ENCODE measurements at places on chromosomes 4 and X.

- H3K4me3 ChIP-seq, result no peak overlapping the region
- no peak for DNase-seq
- H3K36me3 ChIP-seq, result no peaks in the 10 kb centered on the region
- no peak overlapping the region for H3K27ac ChIP-seq
These were observed 195.0 kb upstream of the GATB start for GRCh38 chr4:151955721-151956380.

GRCh38 chr4:108831291-108831690 lies 68.4 kb upstream of the ETNPPL start:
- no peaks in the 10 kb centered on the region for H3K36me3 ChIP-seq
- DNase-seq, result no peak
- no peaks in the 10 kb centered on the region for H3K27me3 ChIP-seq
- H3K4me1 ChIP-seq, result peaks cover 21% of the 10 kb centered on the region
- H3K27ac ChIP-seq, result no peak overlapping the region

DNA sequence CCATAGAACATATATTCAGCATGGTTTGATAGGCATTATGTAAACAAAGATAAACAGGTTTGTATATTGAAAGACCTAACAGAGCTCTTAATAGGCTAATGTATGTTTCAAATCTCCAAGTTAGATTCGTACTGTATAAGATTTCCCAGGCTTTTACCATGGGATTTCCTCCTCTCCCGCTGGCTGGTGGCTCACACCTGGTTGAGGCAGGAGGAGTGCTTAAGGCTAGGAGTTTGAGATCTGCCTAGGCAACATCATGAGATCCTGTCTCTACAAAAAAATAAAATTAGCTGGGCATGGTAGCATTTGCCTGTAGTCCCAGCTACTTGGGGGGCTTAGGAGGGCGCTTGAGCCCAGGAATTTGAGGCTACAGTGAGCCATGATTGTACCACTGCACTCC lies 5.4 kb downstream of the CPE start:
- H3K36me3 ChIP-seq, result no peaks in the 10 kb centered on the region
- no peak overlapping the region for H3K4me3 ChIP-seq
- H3K4me1 ChIP-seq, result no peaks in the 10 kb centered on the region
- no peak for DNase-seq
- H3K27me3 ChIP-seq, result peaks cover 1% of the 10 kb centered on the region

- no peak overlapping the region for H3K27ac ChIP-seq
- no peaks in the 10 kb centered on the region for H3K27me3 ChIP-seq
- no peak overlapping the region for H3K4me3 ChIP-seq
- H3K36me3 ChIP-seq, result no peaks in the 10 kb centered on the region
- no peaks in the 10 kb centered on the region for H3K4me1 ChIP-seq
- DNase-seq, result no peak
These were observed 464.5 kb downstream of the BCOR start for GRCh38 chrX:39633293-39633692.

- peaks cover 4% of the 10 kb centered on the region for H3K27me3 ChIP-seq
- no peak for DNase-seq
- H3K27ac ChIP-seq, result no peak overlapping the region
- H3K4me3 ChIP-seq, result no peak overlapping the region
- H3K4me1 ChIP-seq, result no peaks in the 10 kb centered on the region
These were observed 226.8 kb downstream of the KLHL4 start for GRCh38 chrX:87744391-87744790.

DNA sequence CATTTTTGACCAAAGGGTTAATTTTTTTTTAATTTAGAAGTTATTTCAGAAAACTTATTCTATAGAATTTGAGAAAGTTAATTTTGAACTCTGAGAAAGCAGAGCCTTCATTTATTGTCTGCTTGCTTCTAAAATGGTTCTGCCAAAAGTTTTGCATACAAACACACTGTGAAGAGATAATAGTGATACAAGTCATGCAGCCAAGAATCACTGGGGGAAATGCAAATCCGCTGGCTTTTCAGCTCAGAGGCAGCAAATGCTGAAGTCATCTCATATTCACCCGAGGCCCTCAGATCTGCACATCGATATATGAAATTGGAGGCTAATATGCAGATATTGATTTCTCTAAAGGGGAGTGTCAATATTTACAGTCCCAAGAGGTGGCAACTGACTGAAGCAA lies 186.2 kb downstream of the KIT start:
- no peak for DNase-seq
- H3K4me1 ChIP-seq, result no peaks in the 10 kb centered on the region
- no peaks in the 10 kb centered on the region for H3K36me3 ChIP-seq
- no peak overlapping the region for H3K27ac ChIP-seq
- H3K4me3 ChIP-seq, result no peak overlapping the region

- H3K4me3 ChIP-seq, result no peak overlapping the region
- H3K27me3 ChIP-seq, result no peaks in the 10 kb centered on the region
- H3K36me3 ChIP-seq, result no peaks in the 10 kb centered on the region
- no peak overlapping the region for H3K27ac ChIP-seq
These were observed 97.4 kb downstream of the DCTD start for GRCh38 chr4:182819751-182820150.

Data from psoas muscle (tissue), 8 donors.